ENCODE measurements at places on chromosomes 1 and 21.

GRCh38 chr1:228011721-228012311, 5.0 kb downstream of the WNT3A start:
- no peak for DNase-seq

DNA sequence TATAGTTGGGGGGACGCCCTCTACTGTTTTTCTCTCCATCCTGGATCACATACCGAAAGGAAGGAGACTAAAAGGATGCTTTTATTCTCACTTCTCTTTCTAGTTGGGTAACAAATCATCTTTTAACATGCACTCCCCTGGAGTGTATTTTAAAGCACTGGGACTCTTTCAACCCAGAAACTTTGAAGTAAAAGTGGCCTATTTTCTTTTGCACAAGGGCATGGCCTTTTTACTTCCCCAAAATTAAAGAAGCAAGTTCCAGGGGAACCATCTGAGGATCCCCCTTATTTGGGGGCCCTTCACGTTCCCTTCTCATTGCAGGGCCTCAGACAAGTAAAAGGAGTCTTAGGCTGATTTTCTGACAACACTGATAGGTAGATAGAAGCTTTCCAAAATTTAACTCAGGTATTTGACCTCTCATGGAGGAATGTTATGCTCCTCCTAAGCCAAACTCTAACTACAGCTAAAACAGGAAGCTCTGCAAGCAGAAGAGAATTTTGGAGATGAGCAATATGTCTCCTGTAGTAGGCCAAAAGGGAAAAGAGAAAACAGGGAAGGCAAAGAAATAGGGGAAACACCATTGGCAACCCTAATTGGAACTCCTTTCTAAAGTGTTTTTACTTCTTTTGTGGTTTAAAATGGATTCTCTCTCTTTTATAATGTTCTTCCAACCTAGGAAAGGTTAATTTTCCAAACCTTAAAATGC, 8.9 kb upstream of the CD46 start:
- no peak for DNase-seq

- no peak for DNase-seq
Measured at GRCh38 chr1:109878531-109879104, 32.0 kb upstream of the CSF1 start.

GRCh38 chr1:35788139-35788538, 18.4 kb upstream of the CLSPN start:
- no peak for DNase-seq

DNA sequence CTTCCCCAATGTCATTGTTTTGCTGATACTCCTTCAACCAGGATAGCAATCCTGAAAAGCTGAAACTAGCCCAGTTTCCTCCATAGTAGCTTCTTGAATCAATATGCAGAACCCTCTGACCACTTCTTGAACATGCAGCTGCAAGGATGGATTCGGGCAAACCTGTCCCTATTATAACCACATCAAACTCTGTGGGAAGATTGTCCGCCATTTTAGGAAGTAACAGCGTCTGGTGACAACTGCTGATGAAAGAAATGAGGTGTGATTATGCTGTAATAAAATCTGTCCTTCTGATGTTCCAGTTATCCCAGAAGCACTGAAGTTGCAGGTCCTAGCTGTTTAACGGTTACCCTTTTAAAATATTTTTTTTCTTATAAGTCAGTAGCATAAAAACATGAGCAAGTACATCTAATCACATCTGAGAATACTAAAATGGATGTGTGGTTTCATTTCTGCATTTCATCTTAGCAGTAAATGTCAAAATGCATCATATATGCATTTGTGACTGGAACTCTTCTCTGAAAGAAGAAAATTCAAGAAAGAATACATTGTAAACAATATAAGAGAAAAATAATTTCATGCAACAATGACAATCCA, 4.5 kb downstream of the CHML start:
- no peak for DNase-seq

DNA sequence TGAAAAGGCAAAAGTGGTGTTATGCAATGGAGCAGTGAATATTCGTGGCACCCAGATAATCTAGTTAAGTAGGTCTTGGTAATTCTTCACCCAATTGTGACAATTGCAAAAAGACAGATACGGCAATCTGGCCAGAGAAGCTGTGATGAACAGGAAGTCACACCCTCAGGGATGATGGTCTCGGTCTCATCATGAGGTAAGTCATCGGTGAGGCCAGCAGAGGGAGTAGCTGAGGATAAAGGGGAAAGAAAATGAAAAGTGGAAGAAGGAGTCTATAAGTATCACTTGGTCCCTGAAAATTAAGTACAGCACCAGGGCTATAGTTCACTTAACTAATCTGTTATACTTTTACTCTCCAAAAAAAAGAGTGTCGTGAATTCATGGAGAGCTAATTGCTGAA, 258.8 kb upstream of the NCAM2 start:
- peak; percentile 19 for DNase-seq

- peak; percentile 84 for DNase-seq
Measured at GRCh38 chr21:37071561-37072273, 1.2 kb downstream of the PIGP start.

DNA sequence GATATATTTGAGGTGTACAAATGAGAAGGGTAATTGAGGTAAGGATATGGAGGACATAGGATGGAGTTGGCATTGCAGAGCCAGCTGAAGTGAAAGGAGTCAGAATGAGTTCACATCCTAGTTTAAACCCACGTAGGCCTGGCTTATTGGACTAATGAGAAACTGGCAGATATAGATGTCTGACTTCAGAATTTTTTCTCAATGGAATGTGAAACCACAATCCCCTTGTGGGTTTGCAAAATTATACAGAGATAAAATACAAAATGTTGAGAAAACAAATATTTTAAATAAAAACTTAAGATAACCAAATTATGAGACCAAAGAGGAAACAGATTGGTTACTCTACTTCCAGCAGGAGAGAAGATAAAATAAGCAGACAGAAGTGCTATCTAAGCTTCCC, 277.4 kb upstream of the LRRC7 start:
- DNase-seq, result no peak

- DNase-seq, result no peak
Measured at GRCh38 chr1:3190256-3191041, 121.4 kb downstream of the PRDM16 start.

GRCh38 chr21:38821248-38821647, 15.5 kb downstream of the ETS2 start:
- no peak for DNase-seq

GRCh38 chr1:201065686-201066085, 42.2 kb upstream of the KIF21B start:
- DNase-seq, result no peak

DNA sequence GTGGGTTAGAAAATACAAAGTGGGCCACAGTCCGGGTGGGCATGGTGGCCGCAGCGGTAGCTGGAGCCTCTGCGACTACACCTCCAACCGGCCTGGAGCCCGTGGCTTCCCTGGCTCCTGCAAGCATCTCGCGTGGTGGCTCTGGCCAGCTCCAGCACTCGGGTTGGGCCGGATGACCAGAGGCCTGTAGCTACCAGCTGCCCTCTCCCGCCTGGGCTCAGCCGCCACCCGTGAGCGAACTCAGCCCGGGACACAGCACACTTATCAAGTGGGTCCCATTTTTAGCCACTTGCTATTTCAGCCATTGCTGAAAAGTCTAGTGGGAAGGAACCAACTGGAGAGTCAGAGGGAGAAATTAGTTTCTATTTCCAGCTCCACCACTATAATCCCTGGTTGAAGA, 107.7 kb upstream of the CACYBP start:
- no peak for DNase-seq

DNA sequence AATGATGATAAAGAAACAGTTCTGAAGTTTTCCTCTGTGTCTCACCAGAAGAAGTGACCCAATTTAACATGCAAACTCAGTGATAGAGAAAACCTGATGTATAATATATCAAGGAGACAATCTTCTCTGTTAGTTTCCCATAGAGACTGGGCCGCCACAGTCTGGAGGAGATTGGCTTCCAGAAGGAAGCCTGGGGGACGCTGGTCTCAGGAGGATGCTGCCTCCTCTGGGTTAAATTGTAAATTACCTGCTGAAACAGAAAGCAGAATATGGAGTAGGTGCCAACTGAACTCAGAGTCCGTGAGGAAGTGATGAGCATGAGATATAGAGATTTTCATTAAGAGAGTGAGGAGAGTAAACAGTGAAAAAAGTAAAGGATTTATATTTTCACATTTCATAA, 15.8 kb downstream of the OR14I1 start:
- no peak for DNase-seq

DNA sequence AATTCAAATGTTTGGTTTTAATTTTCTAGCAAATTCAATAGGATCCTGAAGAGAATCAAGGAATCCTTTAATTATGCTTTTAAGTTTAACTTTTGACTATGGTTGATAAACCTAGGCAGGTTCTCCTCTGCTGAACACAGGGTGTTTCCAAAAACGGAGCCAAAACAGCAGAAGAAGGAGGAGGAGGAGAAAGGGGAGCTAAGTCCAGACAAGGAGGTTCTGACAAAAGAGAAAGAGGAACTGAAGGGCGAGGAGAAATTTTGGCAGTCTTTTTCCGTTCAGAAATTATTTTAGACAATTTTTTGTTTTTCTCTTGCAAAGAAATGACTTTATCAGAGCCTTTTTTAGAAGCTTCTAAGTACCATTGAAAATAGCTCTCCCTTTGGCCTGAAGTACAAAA, 33.2 kb upstream of the FNBP1L start:
- DNase-seq, result no peak
